ENCODE measurements at places on chromosomes 6 and 20.

DNA sequence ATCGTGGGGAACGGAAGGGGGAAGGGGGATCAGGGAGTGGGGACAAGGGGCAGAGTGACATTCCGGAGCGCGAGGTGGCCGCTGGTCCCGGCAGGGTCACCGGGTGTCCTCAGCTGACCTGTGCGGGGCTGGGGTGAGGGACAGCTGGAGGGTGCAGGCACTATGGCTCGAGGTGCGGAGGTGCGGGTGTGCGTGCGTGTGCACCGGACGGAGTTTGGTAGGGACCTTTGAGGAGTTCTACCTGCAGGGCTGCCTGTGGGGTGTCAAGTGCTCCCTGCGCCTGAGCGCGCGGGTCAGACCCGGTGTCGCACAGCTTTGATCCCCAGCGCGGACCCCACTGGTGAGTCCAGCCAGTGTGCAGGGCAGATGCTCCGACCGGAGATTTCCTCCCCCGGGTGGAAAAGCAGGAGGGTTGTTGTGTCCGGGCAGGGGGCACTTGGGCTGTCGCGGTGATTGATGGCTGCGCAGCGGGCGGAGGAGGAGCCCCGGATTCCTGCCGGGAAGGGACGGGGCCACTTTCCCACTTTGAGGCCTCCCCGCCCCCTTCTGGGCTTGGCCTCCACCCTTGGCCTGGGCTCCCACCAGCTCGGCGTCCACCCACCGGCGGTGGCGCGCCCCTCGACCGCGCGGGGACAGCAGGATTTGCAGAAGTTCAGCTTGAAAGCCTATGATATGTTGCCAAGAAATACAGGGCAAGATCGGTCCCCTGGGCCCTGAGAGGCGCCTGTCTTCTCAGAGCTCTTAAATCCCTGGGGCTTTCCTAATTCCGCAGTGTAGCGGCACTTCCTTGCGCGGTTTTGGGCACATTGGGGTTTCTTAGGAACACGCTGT is 658 bp downstream of the RIN2 start:
- no peak for DNase-seq

GRCh38 chr6:2622671-2623070 is 128.1 kb downstream of the MYLK4 start:
- DNase-seq = no peak

DNA sequence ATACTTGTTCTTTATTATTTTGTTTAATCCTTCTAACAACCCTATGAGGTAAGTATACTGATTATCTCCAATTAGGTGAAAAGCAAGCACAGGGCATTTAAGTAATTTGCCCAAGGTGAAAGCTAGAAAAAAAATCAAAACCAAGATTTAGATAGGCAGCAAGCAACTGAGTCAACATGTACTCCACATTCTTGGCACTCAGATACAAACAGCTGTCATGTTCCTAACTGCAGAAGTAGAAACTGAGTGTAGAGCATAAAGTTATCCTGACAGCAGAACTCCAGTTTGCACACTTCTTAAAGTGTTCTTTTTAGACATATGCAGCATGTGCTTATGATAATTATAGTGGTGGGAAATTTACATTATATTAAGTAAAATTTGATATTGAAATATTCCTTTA is 278.1 kb downstream of the MEI4 start:
- DNase-seq = no peak

DNA sequence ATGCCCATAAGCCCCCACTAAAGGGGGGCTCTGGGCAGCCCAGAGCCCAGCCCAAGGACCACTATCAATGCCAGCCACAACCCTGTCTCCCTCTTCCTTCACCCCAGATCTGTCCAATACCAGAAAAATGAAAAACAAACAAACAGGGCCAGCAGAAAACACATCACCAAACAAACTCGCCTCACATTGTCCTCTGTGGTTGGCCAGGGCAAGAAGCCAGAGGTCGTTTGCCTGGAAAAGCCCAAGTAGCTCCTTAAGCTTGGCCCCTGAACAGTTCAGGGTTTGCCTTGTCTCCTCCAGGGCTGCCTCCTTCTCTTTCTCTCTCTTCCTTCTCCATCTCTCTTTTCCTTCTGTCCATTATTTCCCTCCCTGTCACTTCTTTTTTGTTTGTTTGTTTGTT is 10.1 kb upstream of the SCUBE3 start:
- no peak for DNase-seq

GRCh38 chr20:24676353-24676977 is 207.0 kb downstream of the SYNDIG1 start:
- no peak for DNase-seq

DNA sequence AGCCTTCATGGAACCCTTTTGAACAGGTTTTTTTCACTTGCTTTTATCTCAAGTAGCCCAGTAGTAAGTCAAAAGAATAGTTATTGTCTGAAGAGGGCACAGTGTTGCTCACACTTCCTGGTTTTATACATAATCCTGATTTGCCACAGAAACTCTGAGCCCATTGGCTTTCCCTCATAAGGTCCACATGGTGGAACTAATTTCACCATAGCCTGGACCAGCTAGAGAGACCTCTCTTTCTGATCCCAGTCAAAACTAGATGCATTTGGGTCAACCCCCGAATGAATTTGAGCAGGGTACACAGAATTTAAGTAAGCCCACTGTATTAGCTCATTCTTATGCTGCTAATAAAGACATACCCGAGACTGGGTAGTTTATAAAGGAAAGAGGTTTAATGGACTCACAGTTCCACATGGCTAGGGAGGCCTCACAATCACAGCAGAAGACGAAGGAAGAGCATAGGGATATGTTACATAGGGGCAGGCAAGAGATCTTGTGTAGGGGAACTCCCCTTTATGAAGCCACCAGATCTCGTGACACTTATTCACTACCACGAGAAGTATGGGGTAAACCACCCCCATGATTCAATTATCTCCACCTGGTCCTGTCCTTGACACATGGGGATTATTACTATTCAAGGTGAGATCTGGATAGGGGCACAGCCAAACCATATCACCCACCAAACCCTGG is 6.2 kb downstream of the RWDD2A start:
- no peak for DNase-seq

DNA sequence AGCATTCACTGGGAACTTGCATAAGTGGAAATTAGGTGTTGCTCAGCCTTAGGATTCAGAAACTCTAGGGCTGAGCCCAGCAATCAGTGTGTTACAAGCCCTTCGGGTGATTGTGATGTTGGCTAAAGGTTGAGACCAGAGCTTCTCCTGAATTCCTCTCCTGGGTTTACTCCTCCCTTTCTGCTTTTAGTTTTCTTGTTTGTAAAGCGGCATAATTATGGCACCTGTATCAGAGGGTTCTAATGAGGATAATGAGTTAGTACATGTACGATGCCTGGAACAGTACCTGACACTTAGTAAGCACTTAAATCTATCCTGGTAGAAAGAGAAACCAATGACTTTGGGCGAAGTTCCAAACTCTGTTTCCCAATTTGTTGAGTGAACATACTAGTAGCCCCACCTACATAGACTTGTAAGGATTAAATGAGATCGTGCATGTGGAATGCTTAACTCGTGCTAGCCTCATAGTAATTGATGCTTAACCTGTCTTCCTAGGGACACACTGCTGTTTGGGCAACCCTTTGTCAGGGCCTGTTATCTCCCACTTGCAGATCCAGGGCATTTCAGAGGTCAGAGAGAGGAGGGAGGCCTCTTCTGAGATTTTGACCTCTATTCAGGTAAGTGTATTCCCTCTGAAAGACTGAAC is 932 bp upstream of the EZR start:
- no peak for DNase-seq

GRCh38 chr20:1721687-1722512 is 64.3 kb upstream of the SIRPG start:
- DNase-seq = no peak

DNA sequence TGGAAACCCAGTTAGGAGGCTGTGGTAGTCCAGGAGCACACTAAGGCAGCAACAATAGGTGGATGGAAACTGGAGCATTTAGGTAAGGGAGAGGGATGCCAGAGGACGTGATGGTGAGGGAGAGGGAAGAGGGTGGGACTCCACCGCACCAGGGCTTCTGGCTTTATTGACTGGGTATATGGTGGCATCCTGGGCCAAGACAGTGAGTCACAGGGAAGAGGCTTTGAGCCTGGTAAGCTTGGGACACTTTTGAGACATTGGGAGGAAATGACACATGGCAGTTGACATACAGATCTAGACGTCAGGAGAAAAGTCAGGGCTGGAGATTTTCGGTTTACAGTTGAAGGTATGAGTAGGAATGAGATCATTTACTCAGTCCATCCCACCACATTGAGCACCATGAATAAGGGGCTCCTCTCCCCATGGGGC is 14.9 kb downstream of the NT5E start:
- DNase-seq = no peak

DNA sequence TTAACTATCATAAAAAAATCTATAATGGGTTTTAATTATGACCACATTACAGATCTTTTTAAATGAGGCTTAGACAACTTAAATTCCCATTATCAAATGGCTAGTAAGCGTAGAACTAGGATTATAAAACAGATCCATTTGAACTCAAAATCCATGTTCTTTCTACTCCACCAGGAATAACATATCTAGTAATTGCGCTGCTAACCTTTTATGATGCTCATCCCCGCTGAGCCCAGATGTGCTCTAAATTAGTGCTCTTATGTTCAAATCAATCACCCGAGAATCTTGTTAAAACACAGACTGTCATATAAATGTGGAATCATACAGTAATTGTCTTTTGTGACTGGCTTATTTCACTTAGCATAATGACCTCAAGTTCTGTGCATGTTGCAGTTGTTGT is 903.1 kb downstream of the PHF3 start:
- DNase-seq = no peak

GRCh38 chr6:55875400-55875799 is at the start of gene BMP5:
Gene BMP5, minus strand, starts transcription at chr6:55875590. Its CDS starts 725 bp downstream, at chr6:55874865.
- DNase-seq = no peak

- no peak for DNase-seq
These were observed 671.7 kb upstream of the NRSN1 start for GRCh38 chr6:23454080-23454976.

DNA sequence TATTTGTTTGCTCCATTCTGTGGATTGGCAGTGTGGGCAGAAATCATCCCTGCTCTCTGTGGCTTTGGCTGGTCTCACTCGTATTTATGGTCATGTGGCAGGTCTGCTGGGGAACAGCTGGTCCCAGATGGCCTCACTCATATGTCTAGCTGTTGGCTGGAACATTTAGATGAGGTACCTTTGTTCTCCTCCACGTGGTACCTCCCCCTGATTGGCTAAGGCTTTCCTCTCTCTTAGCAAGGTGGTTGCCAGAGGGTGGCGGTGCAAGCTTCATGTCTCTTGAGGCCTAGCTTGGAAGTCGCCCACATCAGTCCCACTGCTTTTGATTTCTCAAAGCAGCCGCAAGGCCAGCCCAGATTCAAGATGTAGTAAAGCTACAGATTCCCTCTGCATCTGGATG is 348.5 kb upstream of the BTBD3 start:
- no peak for DNase-seq

DNA sequence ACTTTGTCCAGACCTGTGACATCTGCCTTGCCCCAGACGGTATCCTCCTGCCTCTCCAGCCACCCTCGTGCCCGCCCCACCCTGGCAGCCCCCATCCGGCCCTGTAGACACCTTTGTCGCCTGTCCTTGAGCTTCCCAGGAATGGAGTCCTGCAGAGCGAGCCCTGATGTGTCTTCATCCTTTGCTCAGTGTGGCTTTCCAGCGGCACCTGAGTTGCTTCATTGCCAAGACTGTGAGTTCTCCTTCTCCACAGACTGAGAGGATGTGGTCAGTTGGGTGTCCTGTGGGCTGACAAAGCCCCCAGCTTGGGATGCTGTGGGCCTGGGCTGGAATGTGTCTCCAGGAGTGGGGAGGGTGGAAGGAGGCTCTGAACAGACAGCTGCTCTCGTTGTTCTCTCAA is 1.7 kb upstream of the CST4 start:
- no peak for DNase-seq

DNA sequence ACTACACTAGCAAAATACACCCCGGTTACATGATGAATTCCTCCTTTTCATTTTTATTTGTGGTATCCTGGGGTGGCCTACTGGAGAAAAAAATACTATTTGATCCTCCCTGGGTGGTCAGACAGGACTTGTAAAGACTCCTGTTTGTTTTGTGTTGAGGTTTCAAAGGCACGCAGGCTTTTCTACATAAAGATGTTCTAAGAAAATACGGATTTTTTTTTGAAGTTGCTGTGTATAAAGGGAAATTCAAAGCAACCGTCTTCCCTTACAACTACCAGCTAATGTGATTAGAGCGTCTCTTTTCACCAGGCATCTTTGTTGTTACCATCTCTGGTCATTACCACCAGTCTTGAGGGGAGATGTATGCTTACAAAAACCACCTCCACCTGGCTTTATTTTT is 187.1 kb downstream of the SOX4 start:
- DNase-seq = no peak

GRCh38 chr6:109420751-109421150 is 19.7 kb downstream of the PPIL6 start:
- DNase-seq = no peak

GRCh38 chr6:56144538-56145324 is 102.6 kb downstream of the COL21A1 start:
- DNase-seq = peak; percentile 14

DNA sequence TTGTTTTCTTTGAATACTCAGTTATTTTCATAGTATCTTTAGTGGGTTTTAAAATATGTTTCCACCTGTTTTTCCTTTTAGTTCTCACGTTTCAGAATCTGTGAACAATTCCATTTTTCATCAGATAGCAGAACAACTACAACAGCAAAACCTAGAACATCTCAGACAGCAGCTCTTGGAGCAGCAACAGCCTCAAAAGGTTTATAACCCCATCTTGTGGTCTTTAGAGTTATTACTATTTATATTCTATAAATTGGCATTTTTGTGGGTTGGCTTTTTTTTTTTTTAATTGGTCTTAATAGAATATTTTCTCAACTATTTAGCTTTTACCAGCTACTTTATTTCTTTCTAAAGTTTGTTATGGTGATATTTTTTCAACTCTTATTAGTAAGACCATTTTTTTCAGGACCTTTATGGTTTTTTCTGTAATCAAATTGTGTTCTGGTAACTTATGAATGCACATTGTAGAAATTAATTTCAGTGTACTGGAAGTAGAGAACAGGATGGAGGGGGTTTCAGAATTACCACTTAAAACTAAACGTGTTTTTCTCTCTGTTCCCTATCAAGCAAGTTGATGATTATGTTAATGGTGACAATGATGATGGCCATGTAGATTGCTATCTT is 72.2 kb downstream of the SCAF8 start:
- DNase-seq = peak; percentile 13

DNA sequence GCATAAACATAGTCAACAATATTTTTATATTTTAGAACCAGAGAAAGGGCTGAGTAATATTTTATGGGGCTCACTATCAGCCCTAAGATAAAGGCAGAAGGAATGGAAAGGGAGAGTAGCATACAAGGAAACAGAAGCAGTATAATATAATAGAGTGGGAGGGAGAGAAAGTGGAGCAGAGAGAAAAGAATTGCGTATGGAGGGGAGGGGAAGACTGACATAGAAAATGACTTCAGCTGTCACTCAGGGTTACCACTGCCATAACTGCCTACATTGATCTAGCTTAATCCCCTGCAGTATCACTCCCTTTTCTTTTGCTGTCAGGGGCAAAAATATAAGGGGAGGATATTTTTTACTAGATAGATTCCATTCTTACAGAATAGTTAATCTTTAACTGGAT is 1133.5 kb upstream of the MAP3K7 start:
- no peak for DNase-seq

Data from AG09309 (cell line).